ENCODE measurements at places on chromosomes 5 and 9.

DNA sequence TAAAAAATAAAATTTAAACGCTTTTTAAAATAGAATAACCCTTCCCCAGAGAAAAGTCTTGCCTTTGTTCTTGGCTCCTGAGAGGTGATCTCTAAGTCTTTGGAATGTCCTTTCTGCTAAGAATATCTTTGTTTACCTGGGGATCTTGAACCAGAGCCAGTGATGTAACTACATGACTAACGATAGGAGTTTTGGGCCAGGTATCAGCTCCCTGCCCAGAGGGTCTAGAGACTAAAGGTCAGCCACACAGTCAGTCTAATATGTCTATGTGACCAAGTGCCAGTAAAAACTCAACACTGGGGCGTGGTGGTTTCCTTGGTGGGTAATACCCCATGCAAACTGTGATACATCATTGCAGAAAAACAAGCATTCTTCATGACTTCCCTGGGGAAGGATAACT lies 1351.9 kb upstream of the C9orf72 start:
- no peak for DNase-seq

DNA sequence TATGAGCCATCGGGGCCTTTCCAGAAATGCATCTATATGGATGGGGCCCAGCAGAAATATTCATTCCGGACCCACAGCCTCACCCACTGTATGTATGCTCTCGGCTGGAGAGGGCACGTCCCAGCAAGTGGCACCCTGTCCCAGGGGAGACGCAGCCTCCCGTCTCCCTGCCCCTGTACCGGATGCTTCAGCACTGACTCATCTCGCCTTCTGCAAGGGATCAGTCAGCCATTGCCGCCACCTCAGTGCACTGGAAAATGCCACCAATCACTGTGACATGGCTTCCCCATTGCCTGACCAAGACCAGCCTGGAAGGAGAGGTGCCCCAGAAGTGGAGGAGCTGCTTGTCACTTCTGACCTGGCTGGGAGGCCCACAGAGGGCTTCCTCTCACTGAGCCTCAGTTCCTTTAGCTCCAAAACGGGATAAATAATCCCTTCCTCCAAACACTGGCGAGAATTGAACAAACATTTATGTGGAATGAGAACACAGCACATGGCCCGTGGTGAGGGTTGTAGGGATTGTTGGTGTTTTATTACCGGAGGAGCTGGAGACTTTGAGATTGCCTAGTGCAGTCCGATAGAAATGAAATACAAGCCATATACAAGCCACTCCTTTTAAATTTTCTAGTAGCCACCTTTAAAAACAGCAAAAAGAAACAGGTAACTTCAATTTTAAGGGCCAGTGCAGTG lies 43.9 kb upstream of the ORM1 start:
- no peak for DNase-seq

GRCh38 chr9:3032898-3033297 lies 189.0 kb upstream of the PUM3 start:
- no peak for DNase-seq

GRCh38 chr9:80320480-80320879 lies 748.7 kb downstream of the TLE4 start:
- no peak for DNase-seq

DNA sequence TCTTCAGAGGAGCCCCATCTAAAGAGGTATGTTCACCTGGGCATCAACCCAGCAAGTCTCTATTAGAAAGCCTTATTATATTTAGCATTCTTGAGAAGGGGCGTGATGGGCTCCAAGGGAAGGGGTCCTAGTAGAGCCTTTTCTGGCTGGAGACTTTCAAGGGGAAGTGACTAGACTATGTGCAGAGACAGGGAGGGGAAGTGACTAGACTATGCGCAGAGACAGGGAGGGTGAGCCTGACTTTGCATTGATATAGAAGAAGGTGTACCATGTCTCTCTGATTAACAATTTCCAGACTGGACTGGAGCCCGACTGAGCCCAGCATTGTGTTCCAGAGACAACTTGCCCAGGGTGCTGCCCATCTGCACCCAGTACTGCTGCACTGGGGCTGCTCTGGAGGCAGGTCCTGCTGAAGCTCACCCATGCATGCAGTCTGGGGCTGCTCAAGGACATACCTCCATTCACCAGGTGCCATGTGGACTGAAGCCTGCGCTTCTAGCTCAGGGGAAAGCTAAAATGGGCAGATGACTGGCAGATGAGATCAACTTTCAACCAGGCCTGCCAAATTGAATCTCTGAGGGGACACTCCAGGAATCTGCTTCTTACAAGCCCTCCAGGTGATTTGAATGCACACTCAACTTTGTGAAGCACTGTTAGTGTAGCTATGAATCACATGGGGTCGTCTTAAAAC lies 83.0 kb upstream of the GNA14 start:
- no peak for DNase-seq

DNA sequence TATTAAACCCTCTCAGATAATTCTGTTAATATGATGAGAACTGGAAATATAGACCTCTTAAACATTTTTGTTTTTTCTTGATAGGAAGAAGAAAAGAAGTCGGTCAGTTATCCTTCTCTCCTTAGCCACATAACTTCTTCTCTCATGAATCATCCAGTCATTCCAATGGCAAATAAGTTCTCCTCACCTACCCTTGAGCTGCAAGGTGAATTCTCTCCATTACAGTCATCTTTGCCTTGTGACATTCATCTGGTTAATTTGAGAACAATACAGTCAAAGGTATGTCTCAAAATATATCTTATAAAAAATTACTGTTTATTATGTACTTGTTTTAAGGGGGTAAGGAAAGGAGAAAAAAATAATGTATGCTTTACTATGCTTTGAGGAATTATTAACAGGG lies 165.3 kb downstream of the MAN2A1 start:
- no peak for DNase-seq

- DNase-seq, result no peak
Measured at GRCh38 chr9:96386157-96386556, 2.6 kb upstream of the SLC35D2 start.

- no peak for DNase-seq
Measured at GRCh38 chr5:168327451-168327850, 36.0 kb downstream of the WWC1 start.

DNA sequence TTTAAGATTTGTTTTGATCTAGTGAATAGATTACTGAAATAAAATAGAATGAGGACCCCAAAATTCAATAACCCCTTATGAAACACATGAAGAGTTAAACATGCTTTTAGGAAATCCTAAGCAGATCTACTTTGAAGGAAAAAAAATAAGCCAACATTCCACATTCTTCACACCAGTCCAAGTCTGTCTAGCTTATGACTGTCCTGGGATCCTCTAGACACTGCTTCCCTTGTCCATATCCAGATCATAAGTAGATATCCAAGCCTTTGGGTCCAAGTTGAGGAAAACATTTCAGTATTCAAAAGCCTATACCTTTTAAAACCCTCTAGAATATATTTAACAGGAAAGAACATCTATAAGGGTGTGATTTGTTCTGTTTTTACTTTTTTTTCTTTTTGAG lies 58.8 kb upstream of the MINAR2 start:
- no peak for DNase-seq

DNA sequence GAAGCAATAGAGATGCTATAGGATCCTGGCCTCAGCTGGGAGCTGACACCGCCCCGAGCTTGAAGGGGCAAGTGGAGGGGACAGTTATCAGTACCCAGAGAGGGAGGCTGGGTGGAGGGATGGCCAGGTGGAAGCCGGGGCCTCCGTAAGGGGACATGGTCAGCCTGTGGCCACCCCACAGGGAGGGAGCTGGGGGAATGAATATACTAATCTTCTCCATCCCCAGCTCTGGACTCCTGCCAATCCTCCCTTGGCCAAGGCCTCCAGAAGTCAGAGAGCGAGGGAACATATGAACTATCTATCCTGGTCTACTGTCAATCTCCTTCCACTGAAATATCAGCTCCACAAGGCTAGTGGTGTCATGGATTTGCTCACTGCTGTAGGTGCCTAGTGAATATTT lies 109.3 kb downstream of the BOD1 start:
- DNase-seq, result no peak

Measured in AG04450 (cell line).